Stimulated activated memory B cell treated with anti-CD40 and anti-IgM and Interleukin-4, amounts not matched to agents 10 μg/mL and 1 μg/mL and 100 μg/mL, for 72 hours (primary cell): ENCODE measurements at places on chromosomes 3 and 15.

GRCh38 chr15:39692356-39693327 lies 90.0 kb downstream of the FSIP1 start:
- no peaks in the 10 kb centered on the region for H3K4me1 ChIP-seq
- H3K27ac ChIP-seq, result no peak overlapping the region
- H3K36me3 ChIP-seq, result no peaks in the 10 kb centered on the region
- H3K27me3 ChIP-seq, result peaks cover 33% of the 10 kb centered on the region

GRCh38 chr15:101012326-101013200 lies 93.4 kb downstream of the LRRK1 start:
- no peak for ATAC-seq
- H3K4me3 ChIP-seq, result no peak overlapping the region
- H3K4me1 ChIP-seq, result peaks cover 24% of the 10 kb centered on the region
- no peak overlapping the region for H3K27ac ChIP-seq
- no peaks in the 10 kb centered on the region for H3K27me3 ChIP-seq
- H3K36me3 ChIP-seq, result peaks cover 55% of the 10 kb centered on the region

GRCh38 chr3:39423436-39423970 lies 17.0 kb downstream of the RPSA start:
- peaks cover under 1% of the 10 kb centered on the region for H3K4me1 ChIP-seq
- no peak overlapping the region for H3K4me3 ChIP-seq
- H3K36me3 ChIP-seq, result peaks cover 10% of the 10 kb centered on the region
- ATAC-seq, result no peak
- H3K27ac ChIP-seq, result no peak overlapping the region

GRCh38 chr3:39471652-39472051 lies 4.2 kb downstream of the MOBP start:
- H3K36me3 ChIP-seq, result no peaks in the 10 kb centered on the region
- H3K27me3 ChIP-seq, result peaks cover 29% of the 10 kb centered on the region
- ATAC-seq, result no peak
- H3K4me3 ChIP-seq, result no peak overlapping the region
- H3K4me1 ChIP-seq, result no peaks in the 10 kb centered on the region

GRCh38 chr15:92877416-92877815 lies 22.7 kb upstream of the CHD2 start:
- peak overlapping the region; percentile 20 for H3K27ac ChIP-seq
- peaks cover 17% of the 10 kb centered on the region for H3K4me1 ChIP-seq
- no peak for ATAC-seq
- H3K4me3 ChIP-seq, result no peak overlapping the region

DNA sequence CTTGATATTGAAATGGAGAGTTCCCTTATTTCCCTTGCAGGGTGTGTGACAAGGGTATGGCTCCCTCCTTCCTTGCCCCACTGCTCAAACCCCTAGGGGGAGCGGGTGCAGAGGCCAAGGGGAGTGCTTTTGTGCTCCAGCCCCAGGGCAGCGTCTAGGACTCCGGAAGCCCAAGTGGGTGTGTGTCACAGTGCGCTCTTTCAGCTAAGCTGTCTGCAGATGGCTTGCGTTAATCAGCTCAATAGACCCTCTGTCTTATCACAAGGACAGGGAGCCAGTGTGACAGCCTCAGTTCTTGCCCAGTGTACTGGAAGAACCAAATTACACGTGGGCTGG lies 523.6 kb upstream of the LMCD1 start:
- H3K27ac ChIP-seq, result no peak overlapping the region
- ATAC-seq, result no peak
- H3K4me1 ChIP-seq, result no peaks in the 10 kb centered on the region
- no peaks in the 10 kb centered on the region for H3K27me3 ChIP-seq
- H3K4me3 ChIP-seq, result no peak overlapping the region
- no peaks in the 10 kb centered on the region for H3K36me3 ChIP-seq

DNA sequence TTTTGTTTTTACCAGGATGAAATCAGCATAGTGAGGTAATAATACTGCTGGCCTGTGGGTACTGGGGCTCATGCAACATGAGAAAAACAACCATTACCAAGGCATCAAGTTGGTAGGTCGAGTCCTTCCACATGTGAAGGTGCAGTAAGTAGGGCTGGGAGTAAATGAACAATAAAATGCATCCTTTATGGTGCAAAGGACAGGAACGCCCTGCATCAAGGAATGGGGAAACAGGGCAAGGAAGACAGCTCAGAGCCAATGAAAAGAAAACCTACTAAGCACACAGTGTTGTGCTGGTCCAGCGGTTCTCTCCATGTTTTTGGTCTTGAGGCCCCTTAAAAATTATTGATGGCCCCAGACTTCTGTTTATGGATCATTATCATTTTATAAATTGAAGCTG lies 168.5 kb upstream of the TPM1 start:
- H3K4me1 ChIP-seq, result no peaks in the 10 kb centered on the region
- peaks cover 5% of the 10 kb centered on the region for H3K36me3 ChIP-seq
- peaks cover 14% of the 10 kb centered on the region for H3K27me3 ChIP-seq
- ATAC-seq, result no peak
- no peak overlapping the region for H3K4me3 ChIP-seq

GRCh38 chr3:72159487-72159886 lies 374.5 kb upstream of the PROK2 start:
- peaks cover 45% of the 10 kb centered on the region for H3K27me3 ChIP-seq
- peaks cover 9% of the 10 kb centered on the region for H3K36me3 ChIP-seq
- peaks cover 49% of the 10 kb centered on the region for H3K4me1 ChIP-seq
